Large intestine (tissue), 12 donors: ENCODE measurements at places on chromosomes 1 and 21. TPM values are rescaled to one million over a fixed set of nuclear protein-coding genes. Genes with fewer than 3 reads are reported as not detected.
A peak's percentile ranks its signal among the peaks of the same experiment; 100 is the strongest.

VTCN1 gene
- polyA plus RNA-seq, result 0.04 TPM

DNA sequence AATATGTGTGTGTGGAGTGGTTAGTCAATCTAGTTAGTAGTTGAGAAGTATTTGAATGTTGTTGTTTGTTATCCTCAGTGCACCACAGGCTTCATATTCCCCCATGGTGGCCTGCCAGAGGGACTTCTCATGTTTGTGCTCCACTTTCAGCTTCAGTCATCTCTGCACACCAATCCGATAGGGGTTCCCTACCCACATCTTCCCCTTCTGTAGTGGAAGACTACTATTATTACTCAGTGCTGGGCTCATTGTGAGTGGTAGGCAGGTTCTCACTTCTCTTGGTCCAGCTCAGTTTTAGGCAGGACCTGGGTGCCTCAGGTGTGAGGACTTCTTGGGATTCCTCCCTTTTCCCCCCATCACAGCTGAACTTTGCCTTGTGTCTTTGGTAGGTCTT, 14.2 kb downstream of the MT1HL1 start:
- DNase-seq, result no peak

GRCh38 chr1:15062479-15063099, 91.0 kb upstream of the TMEM51 start:
- no peak for DNase-seq

HSPB7 gene
- polyA plus RNA-seq, result 13.2 TPM

DNA sequence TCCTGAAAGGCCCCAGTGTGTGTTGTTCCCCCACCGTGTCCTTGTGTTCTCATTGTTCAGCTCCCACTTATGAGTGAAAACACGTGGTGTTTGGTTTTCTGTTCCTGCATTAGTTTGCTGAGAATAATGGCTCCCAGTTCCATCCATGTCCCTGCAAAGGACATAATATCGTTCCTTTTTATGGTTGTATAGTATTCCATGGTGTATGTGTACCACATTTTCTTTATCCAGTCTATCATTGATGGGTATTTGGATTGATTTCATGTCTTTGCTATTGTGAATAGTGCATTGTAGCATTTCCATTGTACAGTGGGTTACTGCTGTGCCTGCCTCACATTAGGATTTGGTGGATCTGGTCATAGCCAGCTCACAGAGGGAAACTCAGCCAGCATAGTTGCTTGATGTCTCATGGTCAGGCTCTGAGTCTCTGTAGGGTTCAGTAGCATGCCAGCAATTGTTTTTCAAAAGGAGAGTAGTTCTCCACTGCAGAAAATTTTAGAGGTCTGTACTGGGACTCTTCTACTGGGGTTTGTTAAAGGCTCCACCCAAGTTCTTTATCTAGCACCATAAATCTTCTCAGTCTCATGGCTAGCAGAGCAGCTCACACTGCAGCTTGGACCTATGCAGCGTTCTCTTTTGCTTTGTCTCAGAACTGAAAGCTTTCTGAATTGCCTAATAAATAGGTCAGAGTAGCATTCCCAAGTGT, 41.0 kb downstream of the RUNX3 start:
- peak; percentile 68 for DNase-seq

DNA sequence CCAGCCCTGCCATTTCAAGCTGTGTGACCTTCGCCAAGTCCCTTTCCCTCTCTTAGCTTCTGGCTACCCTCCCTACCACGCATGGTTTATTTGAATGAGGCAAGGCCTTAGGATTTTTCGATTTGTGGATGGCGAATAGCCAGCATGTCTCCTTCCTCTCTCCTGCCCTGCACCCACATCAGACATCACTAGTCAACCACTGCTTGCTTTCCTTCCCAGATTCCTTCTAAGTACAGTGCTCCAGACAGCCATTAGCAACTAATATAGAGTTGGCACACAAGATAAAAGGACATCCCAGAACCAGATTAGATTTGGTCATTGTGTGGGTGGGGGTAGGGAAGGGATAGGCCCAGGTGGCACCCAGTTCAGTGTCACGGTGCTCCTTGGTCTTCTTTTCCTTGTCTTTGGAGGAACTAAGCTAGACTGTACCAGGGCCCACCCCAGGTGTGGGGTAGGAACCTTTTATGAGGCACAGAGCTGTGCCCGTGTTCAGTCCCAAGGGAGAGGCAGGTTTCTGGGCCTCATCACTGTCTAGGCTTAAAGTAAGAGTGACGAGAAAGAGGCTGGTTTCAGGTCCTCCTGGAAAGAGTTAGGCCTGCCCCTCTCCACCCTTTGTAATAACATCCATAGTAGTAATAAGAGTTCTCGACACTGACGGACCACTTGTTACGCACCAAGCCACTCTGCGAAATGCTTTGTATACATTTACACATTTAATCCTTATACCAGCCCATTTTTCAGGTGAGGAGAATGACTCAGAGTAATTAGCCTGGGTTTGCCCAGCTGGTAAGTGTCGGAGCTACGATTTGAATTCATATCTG, 8.6 kb downstream of the ALPL start:
- DNase-seq, result no peak

DNA sequence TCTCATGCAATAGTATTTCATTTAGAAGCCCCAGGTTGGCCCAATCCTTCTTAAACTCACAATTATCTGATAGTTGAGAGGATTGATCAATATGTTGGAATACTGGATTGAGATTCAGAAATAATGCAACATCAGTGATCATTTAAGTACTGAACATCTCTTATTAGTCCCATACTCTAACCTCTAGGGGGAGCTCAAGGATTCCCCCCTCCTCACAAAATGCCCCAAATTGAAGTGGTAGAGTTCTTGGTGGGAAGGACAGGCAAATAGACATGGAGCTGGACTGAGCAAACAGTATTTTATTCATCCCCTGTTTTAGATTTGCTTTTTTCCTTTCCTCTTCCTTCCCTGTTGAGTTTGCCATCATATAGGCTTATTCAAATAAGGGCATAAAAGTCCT, 62.8 kb downstream of the NGF start:
- no peak for DNase-seq

DNA sequence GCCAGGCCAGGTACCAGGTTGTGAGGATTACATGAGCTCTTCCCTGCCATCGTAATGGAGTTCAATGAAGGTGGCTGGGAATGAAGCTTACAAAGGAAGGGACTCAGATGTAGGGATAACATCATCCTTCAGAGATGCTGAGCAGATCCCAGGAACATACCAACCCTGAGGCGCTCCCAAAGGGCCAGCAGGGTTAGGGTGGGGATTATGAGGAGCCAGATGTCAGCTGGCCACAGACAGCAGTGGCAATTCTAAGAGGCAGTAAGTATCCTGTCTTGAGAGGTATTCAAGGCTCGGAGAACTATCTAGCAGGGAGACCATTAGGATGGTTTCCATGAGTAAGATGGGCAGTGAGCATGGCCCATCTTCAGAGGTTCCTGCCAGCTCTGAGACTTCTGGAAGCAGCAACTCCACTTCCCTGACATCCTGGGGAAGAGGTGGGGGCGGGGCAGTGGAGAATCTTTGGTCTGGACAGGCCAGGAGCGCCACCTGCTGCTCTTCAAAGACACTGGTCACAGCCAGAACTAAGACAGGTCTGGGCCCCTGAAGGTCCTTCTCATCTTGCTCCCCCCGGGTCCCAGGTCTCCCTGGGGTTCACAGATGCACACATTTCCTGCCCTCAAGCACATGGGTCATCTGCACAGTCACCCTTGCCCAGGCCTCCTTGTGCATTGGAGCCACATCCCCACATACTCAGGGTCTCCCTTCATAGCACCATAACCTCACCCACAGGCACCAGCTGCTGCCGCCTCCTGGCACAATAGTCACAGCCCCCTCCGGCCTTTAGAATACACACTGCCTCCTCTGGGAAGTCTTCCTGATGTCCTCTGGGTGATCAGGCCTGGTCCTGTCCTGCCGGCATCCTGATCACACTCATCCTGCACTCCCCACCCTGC, 2.7 kb upstream of the SDC3 start:
- DNase-seq, result peak; percentile 81

- no peak for DNase-seq
These were observed 111.8 kb downstream of the KAZN start for GRCh38 chr1:14710331-14710730.

RPE65 gene
- 1.2 TPM for polyA plus RNA-seq

DNA sequence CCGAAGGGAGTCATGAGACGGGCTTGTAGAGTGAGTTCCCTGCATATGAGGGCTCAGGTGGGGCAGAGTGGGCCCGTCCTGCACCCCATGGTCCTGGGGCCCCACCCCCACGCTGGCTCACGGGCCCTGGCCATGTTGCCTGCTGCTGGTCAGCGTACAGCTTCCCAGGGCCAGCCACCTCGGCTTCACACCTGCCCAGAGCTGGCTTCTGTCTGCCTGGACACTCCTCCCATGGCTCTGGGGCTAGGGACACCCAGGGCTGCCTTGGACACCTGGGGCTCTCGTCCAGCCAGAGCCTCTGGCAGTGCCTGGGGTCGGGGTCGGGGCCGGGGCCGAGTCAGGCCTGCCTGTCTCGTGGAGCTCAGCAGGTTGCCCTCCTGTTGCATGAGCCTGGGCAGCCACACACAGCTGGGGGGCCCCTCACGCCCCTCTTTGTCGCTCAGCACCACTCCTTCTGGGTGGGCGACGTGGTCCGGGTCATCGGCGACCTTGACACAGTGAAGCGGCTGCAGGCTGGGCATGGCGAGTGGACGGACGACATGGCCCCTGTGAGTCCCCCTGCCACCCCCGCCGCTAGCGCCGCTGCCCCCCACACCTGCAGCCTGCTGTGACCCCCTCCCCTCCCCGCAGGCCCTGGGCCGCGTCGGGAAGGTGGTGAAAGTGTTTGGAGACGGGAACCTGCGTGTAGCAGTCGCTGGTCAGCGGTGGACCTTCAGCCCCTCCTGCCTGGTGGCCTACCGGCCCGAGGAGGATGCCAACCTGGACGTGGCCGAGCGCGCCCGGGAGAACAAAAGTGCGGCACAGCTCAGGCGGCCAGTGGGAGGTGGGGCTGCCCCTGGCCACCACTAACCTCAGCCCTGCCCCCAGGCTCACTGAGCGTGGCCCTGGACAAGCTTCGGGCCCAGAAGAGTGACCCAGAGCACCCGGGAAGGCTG, 5.5 kb upstream of the MMP23B start:
- no peak for DNase-seq

TAL1 gene
- polyA plus RNA-seq, result 2.2 TPM

DNA sequence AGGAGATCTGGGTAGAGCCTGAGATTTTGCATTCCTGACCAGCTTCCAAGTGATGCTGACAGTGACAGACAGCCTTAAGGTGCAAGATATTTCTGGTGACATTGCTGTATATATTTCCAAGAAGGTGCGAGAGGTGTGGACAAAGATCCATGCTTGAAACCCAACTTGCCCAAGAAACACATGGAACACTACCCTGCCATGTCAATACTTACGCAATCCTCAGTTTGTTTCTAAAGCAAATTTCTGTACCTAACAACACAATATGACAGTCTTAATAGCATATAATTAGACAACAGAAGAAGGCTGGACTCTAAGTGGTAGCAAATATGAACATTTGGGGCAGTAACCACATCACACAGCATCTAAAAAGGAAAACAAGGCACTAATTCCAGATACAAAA, 260.4 kb downstream of the DSCAM start:
- no peak for DNase-seq

GRCh38 chr1:8348777-8349472, 31.0 kb downstream of the SLC45A1 start:
- DNase-seq, result peak; percentile 55

ERO1B gene
- 10.8 TPM for polyA plus RNA-seq

CRYBG2 gene
- polyA plus RNA-seq, result 3.9 TPM

FABP3 gene
- 31.8 TPM for polyA plus RNA-seq

GRCh38 chr1:234598974-234599616, 10.9 kb downstream of the IRF2BP2 start:
- DNase-seq, result peak; percentile 50

DNA sequence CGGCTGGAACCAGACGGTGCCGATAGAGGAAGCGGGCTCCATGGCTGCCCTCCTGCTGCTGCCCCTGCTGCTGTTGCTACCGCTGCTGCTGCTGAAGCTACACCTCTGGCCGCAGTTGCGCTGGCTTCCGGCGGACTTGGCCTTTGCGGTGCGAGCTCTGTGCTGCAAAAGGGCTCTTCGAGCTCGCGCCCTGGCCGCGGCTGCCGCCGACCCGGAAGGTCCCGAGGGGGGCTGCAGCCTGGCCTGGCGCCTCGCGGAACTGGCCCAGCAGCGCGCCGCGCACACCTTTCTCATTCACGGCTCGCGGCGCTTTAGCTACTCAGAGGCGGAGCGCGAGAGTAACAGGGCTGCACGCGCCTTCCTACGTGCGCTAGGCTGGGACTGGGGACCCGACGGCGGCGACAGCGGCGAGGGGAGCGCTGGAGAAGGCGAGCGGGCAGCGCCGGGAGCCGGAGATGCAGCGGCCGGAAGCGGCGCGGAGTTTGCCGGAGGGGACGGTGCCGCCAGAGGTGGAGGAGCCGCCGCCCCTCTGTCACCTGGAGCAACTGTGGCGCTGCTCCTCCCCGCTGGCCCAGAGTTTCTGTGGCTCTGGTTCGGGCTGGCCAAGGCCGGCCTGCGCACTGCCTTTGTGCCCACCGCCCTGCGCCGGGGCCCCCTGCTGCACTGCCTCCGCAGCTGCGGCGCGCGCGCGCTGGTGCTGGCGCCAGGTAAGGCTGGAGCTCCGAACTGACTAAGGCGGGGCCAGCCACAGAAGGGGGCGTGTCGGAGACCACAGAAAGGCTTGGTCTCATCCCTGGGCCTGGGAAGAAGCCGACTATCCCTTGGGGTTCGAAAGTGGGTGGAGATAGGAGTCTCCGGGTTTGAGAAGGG, 486 bp downstream of the SLC27A3 start:
- DNase-seq, result peak; percentile 85

GRCh38 chr21:17045214-17045853, 467.5 kb upstream of the CXADR start:
- no peak for DNase-seq

- no peak for DNase-seq
These were observed 12.0 kb upstream of the PCBP3 start for GRCh38 chr21:45631540-45631939.

- DNase-seq, result no peak
These were observed 26.9 kb upstream of the BACE2 start for GRCh38 chr21:41141031-41141457.

GRCh38 chr1:169624912-169625311, 5.0 kb downstream of the SELP start:
- DNase-seq, result no peak
